NCI-H1092 treated with DMSO at 0.1 percent for 48 hours (cell line): ENCODE measurements at places on chromosomes 5 and 9.

GRCh38 chr5:64628901-64629300, 61.4 kb upstream of the SHISAL2B start:
- DNase-seq, result no peak

- no peak for DNase-seq
Measured at GRCh38 chr5:79689541-79690466, at the start of gene CMYA5. Gene CMYA5, plus strand, starts transcription at chr5:79689836. Its CDS starts 72 bp downstream, at chr5:79689908.

- no peak for DNase-seq
Measured at GRCh38 chr5:136141561-136141960, 8.9 kb downstream of the SMAD5 start.

DNA sequence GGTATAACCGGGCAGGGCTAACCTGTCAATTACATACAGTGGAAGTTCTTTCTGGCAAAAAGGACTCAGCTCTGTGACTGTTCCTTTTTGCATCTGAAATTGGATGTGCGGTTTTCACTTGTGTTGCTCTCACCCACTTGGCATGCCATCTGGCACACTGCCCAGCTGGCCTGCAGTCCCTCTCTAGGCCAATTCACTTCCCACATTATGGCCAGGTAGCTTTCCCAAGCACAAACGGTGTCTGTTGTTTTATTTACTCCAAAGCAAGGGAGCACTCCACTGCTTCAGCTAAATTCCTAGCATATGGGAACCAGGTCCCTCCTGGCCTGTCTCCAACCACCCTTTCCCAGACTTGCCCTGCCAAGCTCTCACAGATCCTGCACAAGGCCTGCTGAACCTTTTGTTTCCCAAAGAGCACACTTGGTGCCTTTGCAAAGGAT, 132.5 kb downstream of the SEMA6A start:
- DNase-seq, result peak; percentile 65

DNA sequence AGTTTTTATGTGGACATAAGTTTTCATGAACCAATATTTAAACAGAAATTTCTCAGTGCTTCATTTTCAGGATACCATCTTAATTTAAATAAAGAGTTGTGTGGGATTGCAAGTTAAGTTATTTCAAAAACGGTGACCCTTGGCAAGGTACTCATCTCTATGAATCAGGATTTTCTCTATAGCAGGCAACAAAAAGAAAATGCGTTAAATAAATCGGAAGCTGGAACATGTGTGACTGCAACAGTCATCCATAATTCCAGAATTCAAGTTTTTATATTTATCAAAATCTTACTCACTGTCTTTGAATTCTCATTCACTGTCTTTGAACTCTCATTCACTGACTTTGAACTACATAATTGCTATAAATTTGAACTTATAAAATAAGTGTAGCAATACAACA, 5.8 kb upstream of the RECK start:
- no peak for DNase-seq
